ENCODE measurements at places on chromosomes 2 and 18.

DNA sequence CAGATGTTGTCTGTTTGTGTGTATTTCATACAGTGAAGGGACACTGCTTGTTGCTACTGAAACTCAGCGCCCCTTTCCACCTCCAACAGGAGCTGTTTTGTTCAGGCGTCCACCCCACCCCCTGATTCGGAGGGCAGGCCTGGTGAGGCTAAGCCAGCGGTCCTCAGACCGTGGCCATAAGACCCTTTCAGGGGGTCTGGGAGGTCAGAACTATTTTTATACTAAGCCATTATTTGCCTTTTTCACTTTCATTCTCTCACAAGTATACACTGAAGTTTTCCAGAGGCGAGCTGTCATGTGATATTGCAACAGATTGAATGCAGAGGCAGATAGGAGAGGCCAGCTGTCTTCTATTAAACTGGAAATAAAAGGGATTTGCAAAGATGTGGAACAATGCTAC, 39.7 kb upstream of the IGFBP5 start:
- no peak for DNase-seq

DNA sequence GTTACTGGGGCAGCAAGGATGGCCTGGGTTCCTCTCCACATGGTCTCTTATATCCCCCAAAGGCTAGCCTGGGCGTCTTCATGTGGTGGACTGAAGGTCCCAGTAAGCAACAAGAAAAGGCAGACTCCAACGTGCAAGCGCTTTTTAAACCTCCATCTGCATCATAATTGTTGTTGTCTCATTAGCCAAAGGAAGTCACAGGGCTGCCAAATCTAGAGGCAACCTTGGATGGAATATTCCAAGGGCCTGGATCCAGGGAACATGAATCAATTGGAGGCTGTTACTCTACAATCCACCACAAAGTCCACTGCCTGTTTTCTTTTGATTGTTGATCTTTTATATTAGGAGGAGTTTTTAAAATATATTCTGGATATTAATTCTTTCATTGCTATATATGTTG, 118.8 kb downstream of the SH3RF3 start:
- DNase-seq, result no peak

DNA sequence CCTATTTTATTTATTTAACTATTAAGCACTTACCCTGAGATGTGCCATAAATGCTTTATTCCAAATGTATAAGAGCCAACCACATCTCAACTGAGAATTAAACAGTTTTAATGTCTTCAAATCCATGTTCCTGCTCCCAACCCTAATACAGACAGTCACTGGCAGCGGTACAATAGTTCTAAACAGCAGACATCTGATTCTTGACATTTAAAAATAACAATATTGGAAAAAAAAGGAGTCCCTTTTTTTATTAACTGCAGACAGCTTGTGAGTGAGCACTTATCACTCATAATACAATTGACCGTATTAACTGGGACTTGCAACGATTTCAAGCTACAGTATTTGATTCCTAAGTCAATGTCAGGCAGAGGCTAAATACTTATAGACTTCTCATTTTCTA, 424.6 kb downstream of the TGIF1 start:
- peak; percentile 66 for DNase-seq

GRCh38 chr2:9299161-9300100, 92.8 kb downstream of the ASAP2 start:
- no peak for DNase-seq

GRCh38 chr2:239370876-239371725, 29.7 kb downstream of the HDAC4 start:
- DNase-seq, result no peak

GRCh38 chr18:45374878-45375630, 240.2 kb upstream of the SLC14A2 start:
- no peak for DNase-seq

GRCh38 chr2:218807626-218808025, 24.0 kb downstream of the PRKAG3 start:
- DNase-seq, result peak; percentile 21

- no peak for DNase-seq
Observed at GRCh38 chr2:117945296-117945695, 68.6 kb downstream of the CCDC93 start.

- no peak for DNase-seq
Observed at GRCh38 chr2:96213379-96213778, 4.8 kb upstream of the STARD7 start.

DNA sequence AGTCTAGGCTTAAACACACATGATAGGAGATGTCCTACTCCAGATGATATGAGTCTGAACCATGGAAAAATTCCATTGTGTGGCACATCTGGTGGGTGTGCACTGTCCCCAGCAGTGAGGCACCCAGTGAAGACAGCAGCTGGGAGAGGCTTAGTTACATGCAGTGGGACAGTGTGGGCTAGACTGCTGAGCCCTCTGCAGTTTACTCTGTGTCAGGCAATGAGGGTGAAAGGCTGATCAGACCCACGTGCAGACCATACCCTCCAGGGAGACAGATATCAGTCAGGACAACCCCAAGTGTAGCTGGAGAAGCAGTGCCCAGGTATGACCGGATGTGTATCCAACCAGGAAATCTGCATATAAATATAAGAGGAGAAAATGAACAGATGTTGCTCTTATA, 13.4 kb downstream of the IL37 start:
- no peak for DNase-seq

GRCh38 chr2:144942516-144943256, 422.8 kb upstream of the ZEB2 start:
- no peak for DNase-seq

DNA sequence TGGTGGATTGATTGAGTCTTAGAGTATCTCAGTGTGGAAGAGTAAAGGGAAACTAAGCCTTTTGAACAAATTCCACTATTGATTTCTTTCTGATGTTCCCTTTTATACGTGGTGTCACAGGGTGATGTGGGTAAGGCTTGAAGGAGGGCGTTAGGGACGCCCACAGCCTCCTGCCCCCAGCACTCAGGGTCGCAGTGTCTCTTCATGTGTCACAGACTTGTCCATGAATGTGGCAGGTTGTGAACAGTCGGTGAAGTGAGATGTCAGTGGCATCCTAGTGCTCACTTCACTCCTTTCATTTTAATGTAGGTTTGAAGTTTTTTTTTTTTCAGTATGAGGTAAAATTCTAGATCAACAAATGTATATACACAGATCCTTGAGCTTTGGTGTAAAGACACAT, 123.2 kb upstream of the IL1R2 start:
- no peak for DNase-seq

- no peak for DNase-seq
Observed at GRCh38 chr2:195838002-195838401, 181.0 kb downstream of the SLC39A10 start.

GRCh38 chr18:35267161-35267651, 22.8 kb downstream of the ZSCAN30 start:
- DNase-seq, result peak; percentile 56

- DNase-seq, result no peak
Observed at GRCh38 chr2:20540587-20541293, 93.9 kb downstream of the RHOB start.

- peak; percentile 95 for DNase-seq
Observed at GRCh38 chr2:163011000-163011399, 172.4 kb upstream of the KCNH7 start.

- DNase-seq, result no peak
Observed at GRCh38 chr2:9095690-9096089, 92.2 kb upstream of the MBOAT2 start.

GRCh38 chr2:170106102-170106840, 71.7 kb upstream of the MYO3B start:
- peak; percentile 74 for DNase-seq
